ENCODE measurements at places on chromosomes 7 and 10. TPM values are rescaled to one million over a fixed set of nuclear protein-coding genes. Genes with fewer than 3 reads are reported as not detected.
A peak's percentile ranks its signal among the peaks of the same experiment; 100 is the strongest.

GRCh38 chr10:22683140-22683389, 31.3 kb downstream of the PIP4K2A start:
- no peaks in the 10 kb centered on the region for H3K36me3 ChIP-seq
- DNase-seq = no peak
- no peak overlapping the region for H3K27ac ChIP-seq
- H3K4me3 ChIP-seq = no peak overlapping the region

DNA sequence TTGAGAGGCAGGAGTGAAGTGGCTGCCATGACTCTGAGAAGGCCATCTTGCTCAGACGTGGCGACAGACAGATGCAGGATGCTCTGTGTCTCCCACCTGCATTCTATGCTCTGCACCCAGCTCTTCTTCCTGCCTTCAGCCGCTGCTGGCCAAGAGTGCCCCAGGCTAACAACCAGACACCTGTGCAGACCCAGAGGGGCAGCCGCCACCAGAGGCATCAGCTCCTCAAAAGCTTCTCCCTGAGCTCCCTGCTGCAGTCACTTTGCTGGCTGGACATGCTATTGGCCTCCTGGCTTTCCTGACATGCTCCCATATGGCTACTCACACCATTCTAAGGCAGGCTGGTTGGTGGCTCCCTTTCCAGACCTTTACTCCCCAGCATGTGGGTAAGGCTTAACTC, 70.6 kb upstream of the GRB10 start:
- no peak overlapping the region for H3K27ac ChIP-seq
- no peaks in the 10 kb centered on the region for H3K27me3 ChIP-seq
- no peak for DNase-seq
- H3K4me3 ChIP-seq = no peak overlapping the region
- H3K4me1 ChIP-seq = no peaks in the 10 kb centered on the region
- H3K36me3 ChIP-seq = no peaks in the 10 kb centered on the region

Gene ZNF365
- 1.1 TPM for total RNA-seq

DNA sequence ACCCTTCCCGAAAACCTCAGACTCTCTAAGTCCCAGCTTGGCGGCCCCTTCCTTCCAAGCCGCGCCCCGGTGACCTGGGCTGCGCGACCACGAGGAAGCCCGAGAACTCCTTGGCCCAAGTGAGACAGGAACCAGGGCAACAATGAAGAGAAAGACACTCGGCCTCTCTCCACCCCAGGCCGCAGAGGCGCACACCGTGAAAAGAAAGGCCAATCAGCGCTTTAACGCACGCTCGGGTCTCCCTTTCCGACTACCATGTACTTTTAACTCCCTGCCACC, 166.4 kb upstream of the PPP1R3A start:
- H3K27ac ChIP-seq = peak overlapping the region; percentile 96
- no peaks in the 10 kb centered on the region for H3K27me3 ChIP-seq
- H3K4me1 ChIP-seq = no peaks in the 10 kb centered on the region
- H3K4me3 ChIP-seq = peak overlapping the region; percentile 85
- DNase-seq = peak; percentile 80

DNA sequence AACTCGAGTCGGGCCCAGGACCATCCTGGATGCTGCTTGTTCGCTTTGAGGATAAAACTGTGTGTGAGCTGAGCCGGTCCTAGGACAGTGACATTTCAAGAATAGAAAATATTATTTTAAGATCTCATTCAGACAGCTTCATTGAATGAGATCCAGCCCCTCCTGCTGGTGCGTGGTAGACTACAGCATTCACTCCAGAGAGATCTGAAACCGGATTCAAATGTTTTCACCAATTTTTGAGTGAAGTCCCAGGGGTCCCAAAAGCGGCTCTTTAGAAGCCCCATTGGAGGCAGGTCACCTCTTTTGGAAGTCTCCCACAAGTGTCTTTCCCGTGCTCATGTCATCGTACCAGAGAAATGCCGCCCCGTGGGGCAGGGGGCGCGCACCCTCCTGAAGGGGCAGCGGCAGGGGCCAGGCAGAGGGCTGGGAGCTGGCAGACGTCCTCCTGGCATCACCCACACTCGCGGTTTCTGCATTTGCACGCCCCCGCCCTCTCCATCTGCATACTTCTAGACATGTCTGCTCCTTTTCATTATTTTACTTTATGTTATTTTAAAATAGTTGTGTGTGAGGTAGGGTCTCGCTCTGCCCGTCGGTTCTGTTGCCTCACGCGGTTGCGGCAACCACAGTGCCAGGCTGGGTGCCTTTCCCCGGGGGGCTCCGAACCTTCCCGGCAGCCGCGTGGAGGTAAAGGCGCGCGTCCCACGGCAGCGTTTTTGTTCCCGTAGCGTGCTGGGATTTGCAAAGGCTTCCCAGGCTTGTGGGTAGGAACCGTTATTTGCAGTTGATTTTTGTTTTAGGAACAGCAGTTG, 52.3 kb upstream of the DPYSL4 start:
- no peaks in the 10 kb centered on the region for H3K4me1 ChIP-seq
- no peaks in the 10 kb centered on the region for H3K36me3 ChIP-seq
- no peak overlapping the region for H3K27ac ChIP-seq
- H3K27me3 ChIP-seq = no peaks in the 10 kb centered on the region
- H3K4me3 ChIP-seq = no peak overlapping the region

Gene KAZALD1
- 12.4 TPM for total RNA-seq

Gene NODAL
- not detected for total RNA-seq

Gene NKX1-2
- total RNA-seq = not detected

Measured in aorta (tissue), 5 donors.